ENCODE measurements at places on chromosomes 13 and 19. TPM values are rescaled to one million over a fixed set of nuclear protein-coding genes. Genes with fewer than 3 reads are reported as not detected.

DNA sequence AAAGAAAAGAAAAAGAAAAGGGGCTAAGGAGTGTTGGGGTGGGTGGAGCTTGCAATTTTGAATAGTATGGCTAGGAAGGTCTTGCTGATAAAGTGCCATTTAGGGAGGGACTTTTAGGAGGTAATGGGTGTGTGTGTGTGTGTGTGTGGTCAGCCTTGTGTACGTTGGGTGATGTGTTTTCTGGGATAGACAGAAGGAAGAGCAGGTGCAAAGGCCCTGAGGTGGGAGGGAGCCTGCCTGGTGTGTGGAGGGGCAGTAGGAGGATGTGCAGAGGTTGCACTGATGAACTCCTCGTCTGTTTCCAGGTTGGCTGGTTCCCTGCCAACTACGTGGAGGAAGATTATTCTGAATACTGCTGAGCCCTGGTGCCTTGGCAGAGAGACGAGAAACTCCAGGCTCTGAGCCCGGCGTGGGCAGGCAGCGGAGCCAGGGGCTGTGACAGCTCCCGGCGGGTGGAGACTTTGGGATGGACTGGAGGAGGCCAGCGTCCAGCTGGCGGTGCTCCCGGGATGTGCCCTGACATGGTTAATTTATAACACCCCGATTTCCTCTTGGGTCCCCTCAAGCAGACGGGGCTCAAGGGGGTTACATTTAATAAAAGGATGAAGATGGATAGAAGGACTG, 30.5 kb upstream of the ADGRE1 start:
- H3K4me1 ChIP-seq = no peaks in the 10 kb centered on the region
- no peak overlapping the region for H3K27ac ChIP-seq
- no peak overlapping the region for H3K4me3 ChIP-seq
- no peaks in the 10 kb centered on the region for H3K27me3 ChIP-seq

DNA sequence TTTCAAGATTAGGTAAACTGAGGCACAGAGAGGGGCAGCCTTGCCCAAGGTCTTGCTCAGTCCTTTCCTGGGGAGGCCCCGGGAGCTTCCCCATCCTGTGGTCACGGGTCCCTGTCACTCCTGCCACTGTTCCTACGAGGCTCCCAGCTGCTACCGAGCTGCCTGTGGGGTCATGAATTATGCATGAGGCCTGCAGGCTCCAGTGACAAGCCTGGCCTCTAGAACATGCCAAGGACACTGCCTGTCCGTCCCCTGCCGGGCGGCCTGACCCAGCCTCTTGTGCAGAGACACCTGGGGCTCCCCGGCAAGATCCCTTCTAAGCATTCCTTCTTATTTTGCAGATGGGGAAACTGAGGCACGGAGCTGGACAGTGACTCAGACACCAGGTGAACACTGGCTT, 2.7 kb downstream of the FCHO1 start:
- H3K27ac ChIP-seq = no peak overlapping the region
- no peaks in the 10 kb centered on the region for H3K36me3 ChIP-seq
- no peak for DNase-seq

DNA sequence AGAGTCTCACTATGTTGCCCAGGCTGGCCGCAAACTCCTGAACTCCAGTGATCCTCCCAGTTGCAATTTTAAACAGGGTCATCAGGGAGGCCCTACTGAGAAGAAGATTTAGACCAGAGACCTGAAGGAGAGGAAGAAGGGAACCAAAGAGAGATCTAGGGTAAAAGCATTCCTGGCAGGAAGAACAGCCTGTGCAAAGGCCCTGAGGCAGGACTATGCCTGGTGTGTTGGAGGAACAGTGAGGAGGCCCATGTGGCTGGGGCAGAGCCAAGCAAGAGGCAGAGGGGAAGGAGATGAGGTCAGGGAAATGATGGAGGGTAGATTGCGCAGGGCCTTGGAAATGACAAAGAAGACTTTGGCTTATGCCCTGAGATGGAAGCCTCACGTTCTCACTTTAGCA, 34.5 kb downstream of the TINCR start:
- no peak overlapping the region for H3K4me3 ChIP-seq
- H3K27me3 ChIP-seq = peaks cover 8% of the 10 kb centered on the region
- H3K27ac ChIP-seq = no peak overlapping the region
- peaks cover 7% of the 10 kb centered on the region for H3K4me1 ChIP-seq

DNA sequence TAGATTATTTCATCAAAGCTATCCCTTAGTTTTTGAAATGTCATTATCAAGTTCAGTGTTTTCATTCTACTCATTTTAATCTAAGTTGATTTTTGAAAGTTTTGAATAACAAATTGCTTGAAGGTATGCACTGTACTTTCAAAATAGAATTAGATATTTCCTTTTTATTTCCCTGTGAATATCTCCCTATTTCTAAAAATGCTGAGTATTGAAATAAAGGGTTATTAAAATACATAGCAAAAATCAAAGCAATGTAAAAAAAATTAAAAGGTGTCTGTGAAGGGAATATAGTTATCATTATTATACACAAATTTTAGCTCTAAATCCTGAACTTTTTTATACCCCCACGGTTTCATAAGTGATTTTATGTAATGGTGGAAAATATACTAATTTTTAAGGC, 967.8 kb downstream of the PCDH9 start:
- H3K4me3 ChIP-seq = no peak overlapping the region
- H3K4me1 ChIP-seq = no peaks in the 10 kb centered on the region
- H3K27me3 ChIP-seq = no peaks in the 10 kb centered on the region
- no peak for DNase-seq
- H3K36me3 ChIP-seq = no peaks in the 10 kb centered on the region

DNA sequence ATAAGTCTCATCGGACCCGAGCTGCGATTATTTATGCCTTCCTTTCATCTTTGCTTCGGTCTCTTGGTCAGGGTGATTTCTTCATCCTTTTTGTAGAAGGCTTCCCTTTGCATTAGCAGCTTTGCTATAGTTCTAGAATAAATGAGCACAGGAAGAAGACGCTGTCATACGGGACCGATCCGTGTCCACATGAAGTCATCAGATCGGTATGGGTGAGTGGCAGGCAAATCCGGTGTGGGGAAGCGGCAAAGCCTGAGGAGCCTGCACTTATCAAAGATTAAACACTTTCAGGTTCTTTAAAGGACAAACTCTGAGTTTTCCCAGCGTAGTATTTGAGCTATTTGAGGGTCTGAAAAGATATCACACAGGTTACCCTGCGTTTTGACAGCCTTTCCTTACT, 119.3 kb downstream of the IRS2 start:
- H3K4me3 ChIP-seq = no peak overlapping the region
- H3K27me3 ChIP-seq = no peaks in the 10 kb centered on the region
- H3K4me1 ChIP-seq = no peaks in the 10 kb centered on the region
- peak; percentile 26 for DNase-seq
- H3K36me3 ChIP-seq = no peaks in the 10 kb centered on the region

- no peaks in the 10 kb centered on the region for H3K4me1 ChIP-seq
- no peak for DNase-seq
- H3K27ac ChIP-seq = no peak overlapping the region
- no peak overlapping the region for H3K4me3 ChIP-seq
- H3K27me3 ChIP-seq = no peaks in the 10 kb centered on the region
- H3K36me3 ChIP-seq = no peaks in the 10 kb centered on the region
Measured at GRCh38 chr13:111662451-111662850, 342.0 kb downstream of the TEX29 start.

GRCh38 chr19:35621708-35622107, 7.1 kb upstream of the RBM42 start:
- DNase-seq = no peak
- peaks cover 42% of the 10 kb centered on the region for H3K36me3 ChIP-seq
- H3K4me1 ChIP-seq = no peaks in the 10 kb centered on the region
- H3K4me3 ChIP-seq = no peak overlapping the region

- H3K36me3 ChIP-seq = peaks cover 100% of the 10 kb centered on the region
- no peak overlapping the region for H3K27ac ChIP-seq
- no peak for DNase-seq
- H3K27me3 ChIP-seq = no peaks in the 10 kb centered on the region
- no peak overlapping the region for H3K4me3 ChIP-seq
Measured at GRCh38 chr19:7456964-7457541, 31.8 kb downstream of the PEX11G start.

DNA sequence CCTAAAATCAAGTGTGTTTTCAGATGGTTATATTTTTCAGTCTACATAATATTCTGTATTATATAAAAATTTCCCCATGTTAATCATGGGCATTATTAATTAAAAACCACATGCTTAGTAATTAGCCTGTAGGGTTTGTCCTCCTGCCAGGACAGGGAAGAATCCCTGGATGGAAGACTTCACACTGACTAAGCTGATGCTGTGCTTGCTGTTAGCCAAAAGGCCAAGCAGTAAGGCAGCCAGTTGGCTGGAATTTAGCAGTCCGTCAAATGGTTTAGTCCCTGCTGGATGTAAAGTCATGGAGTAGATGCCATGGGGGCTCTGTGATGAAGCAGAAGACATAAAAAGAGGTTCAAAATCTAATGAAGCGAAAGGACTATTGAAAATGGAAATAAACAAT, 168.0 kb upstream of the OBI1 start:
- no peak overlapping the region for H3K27ac ChIP-seq
- no peak overlapping the region for H3K4me3 ChIP-seq
- H3K27me3 ChIP-seq = no peaks in the 10 kb centered on the region
- H3K36me3 ChIP-seq = no peaks in the 10 kb centered on the region
- H3K4me1 ChIP-seq = no peaks in the 10 kb centered on the region
- DNase-seq = no peak

DNA sequence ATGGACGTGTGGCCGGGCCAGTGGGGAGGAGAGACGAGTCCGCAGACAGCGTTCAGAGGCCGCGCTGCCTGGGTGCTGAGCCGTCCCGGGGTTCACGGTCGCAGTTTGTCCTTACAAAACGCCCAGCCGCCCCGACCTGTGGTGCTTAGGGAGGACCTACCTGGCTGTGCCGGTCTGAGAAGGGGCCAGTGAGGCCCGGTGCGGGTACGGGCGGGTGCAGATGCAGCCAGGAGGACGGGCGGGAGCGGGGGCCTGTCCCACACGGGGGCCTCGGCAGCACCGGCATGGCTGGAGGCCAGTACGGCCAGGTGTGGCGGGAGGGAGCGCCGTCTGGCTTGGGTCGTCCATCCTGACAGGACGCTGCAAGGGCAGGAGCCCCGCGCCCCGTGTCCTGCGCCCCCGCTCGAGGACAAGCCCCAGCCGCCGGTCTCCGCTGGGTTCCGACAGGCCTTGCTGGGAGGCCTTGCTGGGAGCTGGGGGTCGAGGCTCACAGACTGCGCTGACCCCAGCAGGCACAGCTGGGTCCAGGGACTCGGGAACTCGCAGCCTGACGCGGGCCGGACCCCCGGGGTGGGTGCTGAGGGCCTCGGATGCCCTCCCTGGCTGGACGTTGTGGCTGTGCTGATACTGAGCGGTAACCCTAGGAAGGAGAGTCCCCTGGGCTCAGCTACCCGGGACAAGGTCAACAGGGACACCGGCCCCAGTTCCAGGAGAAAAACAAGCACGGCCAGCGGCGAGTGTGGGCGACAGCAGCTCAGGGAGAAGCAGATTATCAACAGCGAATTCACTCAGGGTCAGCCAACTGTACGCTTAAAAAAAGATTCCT, 5.3 kb upstream of the PROZ start:
- no peaks in the 10 kb centered on the region for H3K36me3 ChIP-seq
- peak overlapping the region; percentile 75 for H3K27ac ChIP-seq
- H3K4me1 ChIP-seq = peaks cover 24% of the 10 kb centered on the region
- H3K4me3 ChIP-seq = peak overlapping the region; percentile 37

GRCh38 chr19:17565611-17566010, 10.2 kb downstream of the COLGALT1 start:
- peaks cover 10% of the 10 kb centered on the region for H3K4me1 ChIP-seq
- H3K4me3 ChIP-seq = no peak overlapping the region
- H3K36me3 ChIP-seq = peaks cover 97% of the 10 kb centered on the region
- H3K27ac ChIP-seq = no peak overlapping the region
- DNase-seq = no peak
- no peaks in the 10 kb centered on the region for H3K27me3 ChIP-seq

DNA sequence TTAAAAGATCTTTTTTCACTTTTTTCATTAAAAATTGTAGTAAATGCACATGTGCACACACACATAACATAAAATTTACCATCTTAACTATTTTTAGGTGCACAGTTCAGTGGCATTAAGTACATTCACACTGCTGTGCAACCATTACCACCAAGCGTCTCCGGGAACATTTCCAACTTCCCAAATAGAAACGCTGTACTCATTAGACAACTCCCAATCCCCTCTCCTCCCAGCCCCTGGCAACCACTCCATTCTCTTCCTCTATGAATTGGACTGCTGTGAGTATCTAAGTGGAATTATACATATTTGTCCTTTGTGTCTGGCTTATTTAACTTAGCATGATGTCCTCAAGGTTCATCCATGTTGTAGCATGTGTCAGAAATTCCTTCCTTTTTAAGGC, 11.6 kb downstream of the GJB2 start:
- no peak overlapping the region for H3K4me3 ChIP-seq
- H3K27me3 ChIP-seq = peaks cover 14% of the 10 kb centered on the region
- H3K4me1 ChIP-seq = peaks cover 9% of the 10 kb centered on the region
- no peak for DNase-seq
- H3K36me3 ChIP-seq = no peaks in the 10 kb centered on the region

DNA sequence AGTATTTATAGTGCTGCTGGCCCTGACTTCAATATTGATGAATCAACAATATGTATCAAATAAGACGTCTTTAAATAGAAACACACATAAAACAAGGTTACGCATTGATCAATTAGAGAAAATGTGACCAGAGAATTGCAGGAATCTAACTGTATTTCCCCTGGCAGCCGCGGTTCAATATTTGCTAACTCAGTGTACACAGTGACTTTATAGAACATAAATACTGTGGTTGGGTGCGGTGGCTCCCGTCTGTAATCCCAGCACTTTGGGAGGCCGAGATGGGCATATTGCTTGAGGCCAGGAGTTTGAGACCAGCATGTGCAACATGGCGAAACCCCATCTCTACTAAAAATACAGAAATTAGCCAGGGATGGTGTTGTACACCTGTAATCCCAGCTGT, 22.8 kb upstream of the UPF3A start:
- H3K36me3 ChIP-seq = peaks cover 100% of the 10 kb centered on the region
- peaks cover 15% of the 10 kb centered on the region for H3K4me1 ChIP-seq
- H3K4me3 ChIP-seq = no peak overlapping the region
- peak; percentile 42 for DNase-seq
- no peak overlapping the region for H3K27ac ChIP-seq

GRCh38 chr19:16619457-16619856, 8.5 kb downstream of the MED26 start:
- peaks cover 5% of the 10 kb centered on the region for H3K36me3 ChIP-seq
- DNase-seq = no peak
- H3K27me3 ChIP-seq = no peaks in the 10 kb centered on the region
- peaks cover 76% of the 10 kb centered on the region for H3K4me1 ChIP-seq

GRCh38 chr13:100532090-100532766, 56.4 kb downstream of the GGACT start:
- H3K36me3 ChIP-seq = peaks cover 56% of the 10 kb centered on the region
- peak; percentile 2 for DNase-seq
- H3K27me3 ChIP-seq = no peaks in the 10 kb centered on the region
- no peak overlapping the region for H3K27ac ChIP-seq
- H3K4me3 ChIP-seq = no peak overlapping the region
- H3K4me1 ChIP-seq = peaks cover 10% of the 10 kb centered on the region

Gene TRPC4
- total RNA-seq = 9.9 TPM

Gene CEACAM3
- not detected for total RNA-seq

Gene PCDH9
- 6.4 TPM for total RNA-seq

Gene LMTK3
- 0.73 TPM for total RNA-seq

Gene CGB8
- not detected for total RNA-seq

Data from stomach (tissue), 19 donors.